HS-5 (cell line): ENCODE measurements at places on chromosomes 2 and 18.

GRCh38 chr2:232351686-232352510 is 26.7 kb upstream of the ALPP start:
- no peak for DNase-seq

DNA sequence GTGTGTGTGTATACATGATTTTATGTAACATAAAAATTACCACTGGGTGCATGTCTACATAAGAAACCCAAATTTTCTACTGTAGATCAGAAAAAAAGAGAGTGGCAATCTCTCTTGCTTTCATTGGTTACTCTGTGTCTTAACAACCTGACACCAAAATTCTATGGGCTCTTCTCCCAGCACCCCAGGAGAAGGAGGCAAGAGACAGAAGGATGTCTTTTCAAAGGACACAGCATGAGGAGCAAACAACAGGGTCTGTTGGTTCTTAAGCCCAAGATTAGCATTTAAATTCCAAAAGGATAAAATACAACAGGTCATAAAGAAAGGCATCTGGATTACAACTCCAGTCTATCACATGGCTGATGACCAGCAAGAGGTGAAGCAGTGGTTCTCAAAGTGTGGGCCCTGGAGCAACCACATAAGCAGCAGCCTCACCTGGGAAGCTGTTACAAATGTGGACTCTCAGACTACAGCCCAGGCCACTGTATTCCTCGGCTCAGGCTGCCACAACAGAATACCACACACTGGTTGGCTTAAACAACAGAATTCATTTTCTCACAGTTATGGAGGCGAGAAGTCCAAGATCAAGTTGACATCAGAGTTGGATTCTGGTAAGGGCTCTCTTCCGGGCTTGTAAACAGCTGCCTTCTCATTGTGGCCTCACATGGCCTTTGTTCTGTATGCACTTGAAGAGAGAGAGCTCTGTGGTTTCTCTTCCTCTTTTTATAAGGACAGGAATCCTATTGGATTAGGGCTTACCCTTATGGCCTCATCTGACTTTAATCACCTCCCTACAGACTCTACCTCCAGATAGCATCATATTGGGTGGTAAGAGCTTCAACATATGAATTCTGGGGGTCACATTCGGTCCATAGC is 79.8 kb upstream of the RNF152 start:
- no peak for DNase-seq

GRCh38 chr2:17518212-17519154 is at the start of gene RAD51AP2:
Gene RAD51AP2 (minus strand): TSS chr2:17518440. CDS start chr2:17518415, 25 bp downstream.
- peak; percentile 52 for DNase-seq

- no peak for DNase-seq
Measured at GRCh38 chr18:75625966-75626365, 198.5 kb upstream of the SMIM21 start.
